Colonic mucosa (tissue), 4 donors: ENCODE measurements at places on chromosomes 11 and 22. TPM values are rescaled to one million over a fixed set of nuclear protein-coding genes. Genes with fewer than 3 reads are reported as not detected.

- H3K4me1 ChIP-seq = no peaks in the 10 kb centered on the region
- DNase-seq = no peak
- H3K27me3 ChIP-seq = peaks cover 2% of the 10 kb centered on the region
- H3K36me3 ChIP-seq = no peaks in the 10 kb centered on the region
- no peak overlapping the region for H3K27ac ChIP-seq
- no peak overlapping the region for H3K4me3 ChIP-seq
Observed at GRCh38 chr11:64649291-64649697, 58.3 kb downstream of the SLC22A12 start.

DNA sequence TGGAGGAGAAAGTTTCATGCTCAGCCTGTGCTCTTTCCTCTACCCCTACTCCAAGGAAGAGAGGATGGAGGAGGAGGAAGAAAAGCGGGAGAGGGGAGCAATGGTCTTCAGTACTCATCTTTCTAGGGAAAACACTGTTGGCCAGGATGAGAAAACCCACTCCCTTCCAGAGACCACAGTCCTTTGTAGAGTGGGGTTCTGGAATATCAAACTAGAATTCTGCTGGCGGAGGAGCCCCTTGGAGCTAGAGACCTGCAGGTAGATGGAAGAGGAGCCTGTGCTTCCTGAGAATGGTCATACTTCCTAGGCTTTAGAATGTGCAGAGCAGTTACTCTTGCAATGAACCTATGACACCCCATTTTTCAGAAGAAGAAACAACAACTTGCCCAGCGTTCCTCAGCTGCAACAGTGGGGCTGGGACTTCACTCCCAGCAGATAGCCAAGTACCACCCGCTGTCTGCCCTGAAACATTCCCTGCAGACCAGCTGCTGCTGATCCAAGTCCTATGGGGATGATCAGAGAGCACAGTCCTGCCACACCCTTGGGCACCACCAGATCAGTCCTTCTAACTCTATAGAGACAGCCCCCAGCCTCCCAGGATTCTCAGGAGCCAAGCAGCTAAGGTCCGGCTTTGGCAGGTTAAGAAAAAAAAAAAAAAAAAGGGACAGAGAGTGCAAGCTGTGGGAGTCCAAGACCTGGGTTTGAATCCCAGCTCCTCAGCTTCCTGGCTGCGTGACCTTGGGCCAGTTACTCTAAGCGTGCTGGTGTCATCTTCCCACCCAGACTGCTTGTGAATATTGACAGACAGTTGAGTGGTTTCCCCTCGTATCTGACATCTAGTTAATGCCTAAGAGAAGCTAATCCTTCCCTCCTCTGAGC lies 664 bp downstream of the PTGDR2 start:
- DNase-seq = no peak
- H3K27ac ChIP-seq = no peak overlapping the region
- H3K4me3 ChIP-seq = no peak overlapping the region
- no peaks in the 10 kb centered on the region for H3K27me3 ChIP-seq
- peaks cover 4% of the 10 kb centered on the region for H3K4me1 ChIP-seq

GRCh38 chr11:110724358-110724757 lies 12.1 kb upstream of the ARHGAP20 start:
- no peak overlapping the region for H3K27ac ChIP-seq
- H3K27me3 ChIP-seq = no peaks in the 10 kb centered on the region
- no peaks in the 10 kb centered on the region for H3K4me1 ChIP-seq
- no peaks in the 10 kb centered on the region for H3K36me3 ChIP-seq

DNA sequence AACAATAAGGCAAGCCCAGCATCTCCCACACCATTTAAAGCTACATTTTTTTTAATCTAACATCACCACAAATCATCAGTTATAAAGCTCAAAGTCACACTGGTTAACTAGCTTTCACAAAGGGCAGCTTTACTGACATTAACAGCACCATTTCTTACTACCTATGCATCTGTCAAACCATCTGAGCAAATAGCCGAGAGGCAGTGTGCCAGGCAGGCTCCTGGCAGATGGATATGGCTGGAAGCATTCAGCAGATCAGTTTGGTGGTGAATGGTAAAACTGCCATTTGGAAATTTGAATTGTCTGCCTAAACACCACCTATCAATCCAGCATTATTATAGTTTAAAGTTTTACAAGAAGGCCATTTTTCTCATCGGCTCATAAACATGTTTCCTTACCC lies 131.2 kb downstream of the TTC28 start:
- no peaks in the 10 kb centered on the region for H3K27me3 ChIP-seq
- no peaks in the 10 kb centered on the region for H3K36me3 ChIP-seq
- H3K4me1 ChIP-seq = no peaks in the 10 kb centered on the region
- H3K27ac ChIP-seq = no peak overlapping the region
- no peak overlapping the region for H3K4me3 ChIP-seq

GRCh38 chr11:68106165-68106940 lies 14.8 kb downstream of the CHKA start:
- H3K27ac ChIP-seq = peak overlapping the region; percentile 77
- H3K4me3 ChIP-seq = no peak overlapping the region
- DNase-seq = peak; percentile 90
- no peaks in the 10 kb centered on the region for H3K36me3 ChIP-seq
- no peaks in the 10 kb centered on the region for H3K27me3 ChIP-seq

- H3K27ac ChIP-seq = no peak overlapping the region
- H3K4me3 ChIP-seq = no peak overlapping the region
- DNase-seq = no peak
- no peaks in the 10 kb centered on the region for H3K27me3 ChIP-seq
- H3K36me3 ChIP-seq = no peaks in the 10 kb centered on the region
- no peaks in the 10 kb centered on the region for H3K4me1 ChIP-seq
Observed at GRCh38 chr11:76683161-76684095, 12.9 kb upstream of the LRRC32 start.

MPPED1 gene
- 0.05 TPM for total RNA-seq

IGLL1 gene
- not detected for total RNA-seq

DNA sequence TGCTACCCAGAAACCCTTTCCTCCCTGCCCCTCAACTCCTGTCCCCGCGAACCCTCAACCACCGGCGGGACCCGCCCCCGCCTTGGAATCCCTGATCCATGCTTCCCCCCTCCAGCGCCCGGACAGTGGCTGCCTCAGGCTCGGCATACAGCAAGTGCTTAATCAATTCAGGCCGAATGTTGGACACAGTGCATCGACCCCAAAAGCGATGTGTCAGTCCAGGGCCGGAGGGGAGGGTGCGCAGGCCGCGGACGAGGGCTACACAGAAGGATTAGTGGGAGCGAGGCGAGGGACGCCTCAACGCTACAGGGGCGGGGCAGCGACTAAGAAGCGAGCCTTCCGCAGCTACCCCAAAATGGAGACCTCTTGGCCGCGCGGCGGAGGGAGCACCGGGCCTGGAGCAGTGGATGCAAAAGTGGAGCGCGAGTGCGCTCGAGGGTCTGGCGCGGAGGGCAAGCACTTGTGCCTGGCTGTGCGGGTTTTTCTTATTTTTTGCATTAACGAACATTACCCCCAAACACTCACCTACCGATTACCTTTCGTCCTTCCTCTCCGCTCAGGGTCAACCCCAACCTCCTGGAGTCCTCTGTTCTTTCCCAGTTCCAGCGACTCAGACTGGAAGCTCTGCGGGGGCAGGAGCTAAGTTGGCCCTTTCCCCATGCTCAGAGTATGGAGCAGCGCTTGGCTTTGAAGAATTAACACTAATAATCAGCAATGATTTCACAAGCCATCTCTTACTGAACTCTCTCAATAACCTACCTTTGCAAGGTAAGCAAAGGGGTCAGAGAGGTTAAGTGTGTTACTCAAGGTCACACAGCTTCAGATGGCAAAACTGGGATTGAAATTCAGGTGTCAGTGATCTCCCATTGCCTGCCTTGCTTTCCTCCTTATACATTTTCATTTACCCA lies 30.0 kb upstream of the WNT11 start:
- H3K36me3 ChIP-seq = no peaks in the 10 kb centered on the region
- peak overlapping the region; percentile 84 for H3K4me3 ChIP-seq
- no peaks in the 10 kb centered on the region for H3K27me3 ChIP-seq
- no peak for DNase-seq

LRRC4C gene
- not detected for total RNA-seq
